Mesenteric fat pad (tissue), 1 donor: ENCODE measurements at places on chromosomes 1 and 21.
A peak's percentile ranks its signal among the peaks of the same experiment; 100 is the strongest.

DNA sequence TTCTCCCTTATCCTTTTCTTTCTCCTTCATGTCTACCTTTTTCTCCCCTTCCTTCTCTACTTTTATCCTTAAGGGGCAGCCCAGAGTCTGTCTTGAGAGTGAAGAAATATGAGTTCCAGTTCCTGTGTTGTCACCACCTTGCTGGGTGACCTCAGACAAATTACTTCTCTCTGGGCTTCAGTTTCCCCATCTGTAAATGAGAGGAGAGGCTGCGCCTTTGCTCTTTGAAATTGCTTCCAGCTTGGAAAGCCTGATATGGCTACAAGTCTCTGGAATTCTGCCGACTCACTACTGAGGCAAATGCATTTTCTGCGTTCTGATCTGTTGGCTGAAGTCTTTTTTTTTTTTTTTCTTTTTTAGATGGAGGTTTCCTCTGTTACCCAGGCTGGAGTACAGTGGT, 119.2 kb downstream of the SYF2 start:
- DNase-seq: no peak

- DNase-seq: no peak
These were observed 27.7 kb downstream of the UBE2U start for GRCh38 chr1:64231153-64231552.

GRCh38 chr21:14734191-14734590, 188.1 kb upstream of the SAMSN1 start:
- no peak for DNase-seq

- no peak for DNase-seq
These were observed 56.0 kb upstream of the CNIH3 start for GRCh38 chr1:224559981-224560728.

DNA sequence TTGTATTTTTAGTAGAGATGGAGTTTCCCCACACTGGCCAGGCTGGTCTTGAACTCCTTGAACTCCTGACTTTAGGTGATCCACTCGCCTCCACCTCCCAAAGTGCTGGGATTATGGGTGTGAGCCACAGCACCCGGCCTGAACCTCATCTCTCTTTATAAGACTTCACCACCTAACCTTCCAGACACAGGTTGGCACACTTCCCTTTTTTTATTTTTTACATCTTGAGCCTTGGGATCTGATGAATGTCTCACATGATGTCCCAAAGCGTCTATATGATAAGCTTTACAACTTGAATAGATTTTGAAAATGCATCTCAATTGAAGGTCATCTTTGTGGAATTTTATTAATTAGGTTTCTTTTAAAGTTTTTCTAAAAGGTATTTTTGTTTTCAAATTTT, 172.4 kb upstream of the IVNS1ABP start:
- no peak for DNase-seq

GRCh38 chr1:242448910-242449645, 75.4 kb downstream of the PLD5 start:
- no peak for DNase-seq

GRCh38 chr1:39659538-39659937, 12.4 kb downstream of the NT5C1A start:
- DNase-seq: no peak

DNA sequence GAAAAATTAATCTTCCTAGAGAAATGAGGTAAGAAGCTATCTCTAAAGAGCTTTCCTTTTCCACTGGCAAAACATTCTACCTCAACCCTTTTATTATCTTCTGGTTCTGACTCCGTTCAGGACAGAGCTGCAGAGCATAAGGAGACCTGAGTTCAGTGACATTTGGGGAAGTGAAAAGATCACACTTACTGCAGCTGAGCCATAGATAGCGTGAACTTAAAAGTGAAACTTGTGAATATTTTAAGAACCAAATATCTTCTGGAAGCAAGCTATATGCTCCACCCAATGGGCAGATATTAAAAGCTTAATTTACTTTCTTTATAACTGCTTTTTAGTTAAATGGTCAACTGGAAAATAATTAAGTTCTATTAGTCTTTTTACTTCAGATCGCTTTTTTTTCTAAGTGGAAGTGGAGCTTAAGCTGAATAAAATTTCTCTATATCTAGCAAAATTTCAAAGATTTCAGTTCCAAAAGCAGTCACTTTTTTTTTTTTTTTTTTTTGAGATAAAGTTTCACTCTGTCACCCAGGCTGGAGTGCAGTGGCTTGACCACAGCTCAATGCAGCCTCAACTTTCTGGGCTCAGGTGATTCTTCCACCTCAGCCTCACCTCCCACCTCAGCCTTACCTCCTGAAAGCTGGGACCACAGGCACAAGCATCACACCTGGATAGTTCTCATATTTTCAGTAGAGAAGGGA, 11.9 kb downstream of the PTPN22 start:
- no peak for DNase-seq

GRCh38 chr1:39431927-39432326, 59.5 kb upstream of the BMP8A start:
- DNase-seq: no peak

- no peak for DNase-seq
These were observed 1.9 kb upstream of the IRF2BP2 start for GRCh38 chr1:234611847-234612351.

DNA sequence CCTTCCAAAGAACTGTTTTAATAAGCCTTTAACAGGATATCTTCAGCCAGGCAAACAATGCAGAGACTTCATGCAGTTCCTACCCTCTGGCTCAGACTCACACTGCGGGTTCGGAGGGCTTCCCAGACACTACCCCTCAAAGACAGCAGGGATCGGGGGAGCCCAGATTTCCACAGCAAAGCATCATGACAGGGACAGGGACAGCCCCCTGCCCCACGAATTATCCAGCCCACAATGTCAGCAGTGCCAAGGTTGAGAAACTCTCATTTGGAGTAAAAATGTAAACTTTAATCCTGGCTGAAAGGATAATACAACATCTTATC, 20.1 kb downstream of the NPHP4 start:
- DNase-seq: peak; percentile 57

DNA sequence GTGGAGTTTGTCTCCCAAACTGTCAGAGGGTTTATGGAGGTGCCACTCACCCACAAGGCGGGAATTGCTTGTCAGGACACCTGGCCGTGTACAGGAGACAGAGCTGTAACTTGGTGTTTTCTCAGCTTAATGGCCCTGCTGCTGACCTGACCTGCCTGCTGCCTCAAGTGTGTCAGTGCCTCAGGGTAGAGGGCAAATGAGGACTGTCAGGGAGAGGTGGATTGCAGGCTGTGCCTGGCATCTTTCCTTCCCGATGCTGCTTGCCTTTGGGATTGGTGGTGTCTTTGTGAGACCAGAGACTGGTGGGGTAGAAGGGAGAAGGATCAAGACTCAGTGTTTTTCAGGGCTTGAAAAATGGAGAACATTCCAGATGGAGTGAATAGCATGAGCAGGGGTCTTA, 31.4 kb downstream of the TMEM53 start:
- no peak for DNase-seq

DNA sequence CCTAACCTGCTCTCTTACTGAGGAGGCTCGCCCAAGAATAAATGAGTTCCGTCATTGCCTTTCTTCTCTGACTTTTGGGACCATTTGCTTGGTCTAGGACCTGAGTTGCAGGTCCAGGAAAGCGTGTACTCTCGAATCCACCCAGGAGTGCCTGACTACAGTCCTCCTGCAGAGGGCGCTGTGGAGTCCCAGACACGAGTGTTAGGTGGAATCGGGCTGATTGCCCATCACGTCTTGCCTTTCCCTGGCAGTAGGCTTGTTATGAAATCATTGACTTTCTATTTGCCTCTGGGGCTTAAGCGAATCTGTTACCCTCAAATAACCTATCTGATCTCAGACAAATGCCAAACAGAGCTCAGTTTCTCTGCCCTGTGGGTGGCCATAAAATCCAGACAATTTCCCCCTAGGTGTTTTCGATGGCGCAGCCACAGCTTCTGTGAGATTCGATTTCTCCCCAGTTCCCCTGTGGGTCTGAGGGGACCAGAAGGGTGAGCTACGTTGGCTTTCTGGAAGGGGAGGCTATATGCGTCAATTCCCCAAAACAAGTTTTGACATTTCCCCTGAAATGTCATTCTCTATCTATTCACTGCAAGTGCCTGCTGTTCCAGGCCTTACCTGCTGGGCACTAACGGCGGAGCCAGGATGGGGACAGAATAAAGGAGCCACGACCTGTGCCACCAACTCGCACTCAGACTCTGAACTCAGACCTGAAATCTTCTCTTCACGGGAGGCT, at the start of gene IL20:
IL20 (plus strand) TSS at position 685 of the 733 bp plus-strand sequence. CDS start 230 bp downstream, outside the sequence.
- no peak for DNase-seq

DNA sequence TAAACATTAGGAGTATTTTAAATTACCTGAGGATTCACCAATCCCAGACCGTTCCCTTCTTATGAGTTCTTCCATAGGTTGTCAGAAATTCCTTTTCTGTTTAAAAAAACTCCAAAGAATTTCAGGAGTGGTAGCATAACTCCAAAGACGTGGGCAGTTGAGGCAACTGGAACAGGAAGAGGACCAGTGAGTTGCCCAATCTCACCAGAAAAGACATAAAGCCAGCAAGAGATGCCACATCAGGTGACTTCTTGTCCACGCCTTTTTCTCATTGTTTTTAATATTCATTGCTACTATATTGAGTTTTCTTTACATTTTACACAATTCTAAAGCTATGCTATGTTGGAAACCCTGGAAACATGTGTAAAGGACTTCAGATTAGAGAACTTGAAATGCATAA, 88.1 kb upstream of the JAK1 start:
- DNase-seq: no peak

GRCh38 chr21:27704567-27705166, 737.8 kb upstream of the ADAMTS5 start:
- no peak for DNase-seq

GRCh38 chr1:31745096-31745945, 18.8 kb downstream of the ADGRB2 start:
- DNase-seq: no peak

GRCh38 chr1:214927796-214928195, 154.7 kb upstream of the KCNK2 start:
- DNase-seq: no peak

DNA sequence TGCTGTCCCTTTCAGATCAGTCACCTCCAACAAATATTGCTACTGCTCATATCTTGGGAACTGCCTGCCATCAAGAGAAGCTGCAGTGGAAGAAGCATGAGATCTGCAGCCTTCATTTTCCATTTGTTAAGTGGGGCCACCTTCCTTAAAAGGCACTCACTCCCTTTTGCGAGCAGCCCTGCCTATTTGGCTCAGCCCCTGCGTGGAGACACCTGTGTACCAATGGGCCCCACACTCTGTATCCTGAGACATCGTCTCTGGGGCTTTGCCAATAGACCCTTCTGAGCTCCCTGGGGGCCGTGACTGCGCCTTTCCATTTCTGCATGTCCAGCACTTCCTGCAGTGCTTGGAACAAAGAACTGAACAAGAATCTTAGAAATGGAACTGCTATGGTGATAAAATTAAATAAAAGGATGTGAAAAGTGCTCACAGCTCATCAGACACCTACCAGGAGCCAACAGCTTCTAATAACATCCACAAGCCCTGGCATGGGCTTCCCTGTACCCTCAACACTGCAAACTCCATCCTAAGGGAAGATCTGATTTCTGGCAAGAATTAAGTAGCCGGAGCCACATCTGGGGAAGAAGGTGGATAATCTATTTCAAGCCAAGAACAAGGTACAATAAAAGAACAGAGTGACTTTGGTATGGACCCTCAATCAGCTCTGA, 36.7 kb downstream of the PARP1 start:
- peak; percentile 47 for DNase-seq

DNA sequence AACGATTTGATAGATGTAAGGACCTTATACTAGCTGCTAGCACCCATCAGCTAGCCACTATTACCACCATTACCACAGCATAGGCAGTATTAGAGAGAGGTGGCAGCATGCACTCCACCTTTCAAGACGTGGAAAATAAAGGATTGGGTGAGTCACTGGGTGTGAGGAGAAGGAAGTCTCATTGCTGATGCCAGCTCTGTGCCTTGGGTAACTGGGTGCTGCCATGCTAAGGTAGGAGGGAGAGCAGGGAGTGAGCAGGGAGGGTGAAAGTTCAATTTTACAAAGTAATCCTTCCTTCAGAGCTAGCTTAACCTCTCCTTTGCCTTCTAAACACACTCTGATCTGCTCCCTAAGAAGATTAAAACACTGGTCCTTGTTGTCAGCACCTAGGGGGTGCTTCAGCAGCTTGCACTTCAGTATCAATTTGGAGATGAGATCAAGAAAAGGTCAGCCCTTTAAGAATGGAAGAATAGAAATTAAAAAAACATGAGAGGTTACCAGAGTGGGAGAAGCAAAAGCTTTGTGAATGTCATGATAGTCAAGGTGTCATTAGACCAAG, 1.8 kb upstream of the LIN9 start:
- DNase-seq: no peak

DNA sequence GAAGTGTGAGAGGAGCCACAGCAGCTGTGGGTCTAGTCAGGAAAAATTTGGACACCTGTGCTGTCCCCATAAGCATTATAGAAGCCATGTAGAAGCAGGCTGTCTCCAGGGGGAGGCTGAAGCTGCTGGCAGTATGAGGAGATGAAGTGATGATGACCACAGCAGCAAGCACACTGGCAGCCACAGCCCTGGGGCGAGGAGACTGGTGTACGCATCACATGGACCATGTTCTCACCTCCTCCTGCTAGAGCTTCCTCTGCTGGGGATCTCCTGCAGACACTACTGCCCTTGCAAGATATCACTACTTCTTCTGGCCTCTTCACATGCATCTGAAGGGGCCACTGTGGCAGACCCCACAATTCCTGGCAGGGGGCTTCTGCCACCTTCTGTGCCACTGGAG, 33.8 kb upstream of the CREG1 start:
- no peak for DNase-seq

- DNase-seq: no peak
These were observed 68.2 kb upstream of the OLIG2 start for GRCh38 chr21:32957545-32957944.

DNA sequence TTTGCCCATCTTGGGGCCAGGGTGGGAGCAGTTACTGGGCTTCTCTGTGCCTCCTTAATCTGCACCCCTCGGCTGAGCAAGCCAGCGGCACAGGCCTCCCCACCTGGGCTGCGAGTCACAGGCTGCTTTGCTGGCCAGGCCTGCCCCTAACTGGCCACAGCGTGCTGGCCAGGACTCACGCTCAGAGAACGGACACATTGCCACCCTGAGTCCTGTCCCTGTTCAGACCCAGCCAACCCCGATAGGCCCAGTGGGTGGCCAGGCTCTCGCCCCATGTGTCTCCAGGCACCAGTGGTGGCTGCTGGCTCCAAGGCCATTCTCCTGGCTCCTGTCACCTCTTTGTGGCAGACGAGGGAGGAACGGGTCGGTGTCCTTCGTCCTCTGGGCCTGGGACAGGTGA, 61.3 kb downstream of the MORN1 start:
- DNase-seq: no peak

GRCh38 chr1:245971711-245972085, 535.4 kb downstream of the SMYD3 start:
- no peak for DNase-seq

GRCh38 chr1:54804471-54805132, 3.5 kb upstream of the TTC22 start:
- peak; percentile 41 for DNase-seq

- DNase-seq: no peak
These were observed 605.8 kb upstream of the ADAMTS5 start for GRCh38 chr21:27572696-27573095.

GRCh38 chr1:231465051-231465450, 43.0 kb upstream of the EGLN1 start:
- no peak for DNase-seq
